ENCODE measurements at places on chromosomes 7 and 10. TPM values are rescaled to one million over a fixed set of nuclear protein-coding genes. Genes with fewer than 3 reads are reported as not detected.

- DNase-seq = no peak
Observed at GRCh38 chr7:107615910-107616680, 36.0 kb downstream of the BCAP29 start.

- peak; percentile 57 for DNase-seq
Observed at GRCh38 chr7:27046854-27047549, 48.8 kb downstream of the HOXA1 start.

GRCh38 chr10:72272689-72273409 is 875 bp upstream of the DDIT4 start:
- DNase-seq = peak; percentile 80

- DNase-seq = no peak
Observed at GRCh38 chr10:52322936-52323335, 8.9 kb downstream of the DKK1 start.

GRCh38 chr10:97053276-97053675 is 132.5 kb downstream of the SLIT1 start:
- DNase-seq = no peak

SLC13A1 gene
- total RNA-seq = not detected

AMZ1 gene
- not detected for total RNA-seq
